ENCODE measurements at places on chromosomes 3 and 15.

DNA sequence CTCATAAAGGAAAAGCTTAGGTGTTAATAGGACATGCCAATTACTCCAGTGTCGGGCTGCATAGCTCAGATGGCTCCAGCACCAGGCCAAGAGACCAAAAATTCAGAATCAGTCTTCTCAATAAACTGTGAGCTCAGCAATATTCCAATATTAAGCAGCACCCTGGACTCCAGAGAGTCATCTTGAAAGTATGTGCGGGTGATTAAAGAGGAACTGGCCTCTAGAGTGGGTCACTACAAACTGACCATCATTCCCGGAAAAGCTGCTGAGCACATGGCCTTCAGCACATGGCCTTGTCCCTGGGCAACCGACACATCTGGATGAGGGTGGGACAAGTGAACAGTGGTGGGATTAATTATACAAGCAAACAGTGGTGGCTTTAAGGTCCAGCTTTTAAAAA lies 59.0 kb downstream of the MAGI1 start:
- DNase-seq, result no peak

GRCh38 chr15:82072926-82073537 lies 27.2 kb upstream of the MEX3B start:
- no peak for DNase-seq

DNA sequence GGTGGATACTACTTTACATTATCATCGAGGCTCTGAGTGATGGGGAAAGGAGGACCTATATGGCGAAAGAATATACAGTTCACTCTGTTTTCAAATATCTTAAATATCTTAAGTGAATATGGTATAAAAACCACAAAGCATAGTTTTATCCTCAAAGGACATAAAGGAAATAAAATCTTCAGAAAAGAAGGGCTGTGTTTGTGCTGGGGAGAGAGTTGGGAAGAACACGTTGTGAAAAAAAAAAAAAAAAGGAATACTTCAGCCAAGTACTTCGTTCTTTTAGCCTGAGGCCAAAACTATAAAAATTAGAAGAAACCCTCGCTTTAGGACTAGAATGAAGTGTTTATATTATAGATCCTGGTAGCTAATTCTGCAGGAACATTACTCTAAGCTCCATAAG lies 10.2 kb upstream of the TMEM212 start:
- DNase-seq, result no peak

DNA sequence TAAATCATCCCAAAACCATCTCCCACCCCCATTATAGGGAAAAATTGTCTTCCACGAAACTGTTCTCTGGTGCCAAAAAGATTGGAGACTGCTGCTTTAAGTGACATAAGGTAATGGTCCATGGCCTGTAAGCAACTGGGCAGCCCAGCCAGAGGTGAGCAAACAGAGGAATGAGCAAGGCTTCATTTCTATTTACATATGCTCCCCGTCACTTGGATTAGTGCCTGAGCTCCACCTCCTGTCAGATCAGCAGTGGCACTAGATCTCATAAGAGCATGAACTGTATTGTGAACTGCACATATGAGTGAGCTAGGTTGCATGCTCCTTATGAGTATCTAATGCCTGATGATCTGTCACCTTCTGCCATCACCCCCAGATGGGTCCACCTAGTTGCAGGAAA lies 1159.8 kb upstream of the ALCAM start:
- DNase-seq, result no peak

GRCh38 chr3:132034097-132034485 lies 723 bp downstream of the CPNE4 start:
- DNase-seq, result no peak

DNA sequence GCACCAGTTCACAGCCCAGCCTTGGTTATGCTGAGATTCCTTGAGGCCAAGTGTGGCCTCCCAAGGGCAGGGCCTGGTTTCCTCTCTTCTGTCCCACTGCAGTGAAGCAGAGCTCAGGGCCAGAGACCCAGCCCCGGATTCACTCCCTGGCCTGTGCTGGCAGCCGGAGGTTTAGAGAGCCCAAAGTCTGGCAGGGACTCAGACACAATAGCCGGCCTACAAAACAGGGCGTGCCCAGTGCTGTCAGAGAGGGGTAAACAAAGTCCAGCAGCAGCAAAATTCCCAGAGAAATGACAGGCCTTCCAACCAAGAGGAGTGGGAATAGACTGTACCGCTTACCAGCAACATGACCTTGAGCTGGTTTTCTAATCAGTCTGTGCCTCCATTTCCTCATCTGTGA lies 14.0 kb downstream of the VIPR1 start:
- no peak for DNase-seq

- no peak for DNase-seq
Observed at GRCh38 chr3:36991923-36992805, 767 bp downstream of the EPM2AIP1 start.

- DNase-seq, result no peak
Observed at GRCh38 chr3:195699860-195700259, 20.9 kb upstream of the MUC20 start.

- DNase-seq, result no peak
Observed at GRCh38 chr15:88535100-88535499, 11.4 kb downstream of the DET1 start.

DNA sequence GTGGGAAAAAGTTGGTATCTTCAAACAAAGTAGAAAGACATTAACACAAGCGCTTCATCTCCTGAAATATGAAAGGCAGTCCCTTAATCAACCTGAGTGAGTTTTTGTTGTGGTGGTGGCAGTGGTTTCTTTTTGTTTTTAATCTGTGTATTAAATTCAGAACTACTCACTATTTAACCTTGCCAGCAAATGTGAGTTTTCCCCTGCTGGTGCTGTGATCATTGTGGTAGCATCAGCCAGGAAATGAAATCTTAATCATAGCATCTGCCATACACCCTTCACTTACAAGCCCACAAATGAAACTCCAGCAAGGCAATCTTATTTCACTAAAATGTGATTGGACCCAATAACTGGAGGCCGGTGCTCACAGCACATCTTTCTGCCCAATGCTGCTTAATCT lies 229.7 kb downstream of the SHOX2 start:
- DNase-seq, result no peak

- no peak for DNase-seq
Observed at GRCh38 chr3:101068876-101069606, 75.8 kb upstream of the ABI3BP start.

DNA sequence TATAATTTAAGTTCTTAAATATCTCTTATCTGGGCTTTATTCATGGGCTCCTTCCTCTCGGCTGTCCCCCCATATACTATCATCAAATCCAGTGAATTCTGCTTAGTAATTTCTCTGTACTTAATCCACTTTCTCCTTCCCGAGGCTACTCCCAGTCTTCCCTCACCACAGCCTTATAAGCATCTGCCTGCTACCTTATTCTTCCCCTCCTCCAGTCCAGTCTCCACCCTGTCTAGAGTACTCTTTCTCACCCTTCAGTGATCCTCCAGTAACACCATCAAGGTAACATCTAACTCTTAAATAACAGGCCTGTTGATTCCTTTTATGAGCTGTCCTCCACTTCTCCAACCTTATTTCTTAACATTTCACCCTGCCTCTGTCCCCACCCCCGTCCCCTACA lies 65.8 kb downstream of the NEO1 start:
- DNase-seq, result no peak

GRCh38 chr3:123202451-123202850 lies 708 bp downstream of the SEC22A start:
- no peak for DNase-seq

DNA sequence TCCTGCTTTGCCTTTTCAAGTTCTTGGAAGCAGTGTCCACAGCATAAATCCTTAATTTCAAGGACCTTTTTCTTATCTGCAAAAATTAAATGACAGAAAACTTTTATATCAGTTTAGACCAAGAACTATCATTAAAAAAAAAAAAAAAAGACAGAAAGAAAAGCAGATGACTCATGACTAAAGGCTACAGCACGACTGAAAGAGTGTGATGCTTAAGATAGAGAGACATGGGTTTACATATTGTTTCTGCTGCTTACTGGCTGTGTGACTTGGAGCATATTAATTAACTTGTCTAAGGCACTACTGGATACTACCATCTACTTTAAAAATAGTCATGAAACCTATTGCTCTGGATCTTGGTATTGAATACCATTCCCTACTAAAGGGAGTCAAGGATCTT lies 62.3 kb downstream of the CEP152 start:
- DNase-seq, result no peak

GRCh38 chr15:31325595-31326155 lies 960 bp upstream of the KLF13 start:
- DNase-seq, result peak; percentile 59

DNA sequence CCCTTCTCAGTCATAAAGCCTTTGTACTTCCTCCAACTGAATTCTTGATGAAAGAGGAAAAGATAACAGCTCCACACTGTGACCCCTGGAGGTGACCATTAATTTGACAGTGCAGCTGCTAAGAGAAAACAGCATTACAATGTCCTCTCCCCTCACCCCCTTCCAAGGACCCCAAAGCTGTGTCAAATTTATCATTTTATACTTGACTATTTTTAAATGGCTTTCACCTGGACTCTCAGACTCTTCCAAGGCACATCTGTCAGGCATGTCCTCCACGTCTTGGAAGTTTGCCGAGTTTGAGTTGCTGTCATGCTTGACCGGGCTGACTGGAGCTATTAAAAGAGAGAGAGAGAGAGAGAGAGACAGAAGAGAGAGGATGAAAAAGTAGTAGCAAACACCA lies 236.5 kb downstream of the WDR72 start:
- DNase-seq, result no peak

DNA sequence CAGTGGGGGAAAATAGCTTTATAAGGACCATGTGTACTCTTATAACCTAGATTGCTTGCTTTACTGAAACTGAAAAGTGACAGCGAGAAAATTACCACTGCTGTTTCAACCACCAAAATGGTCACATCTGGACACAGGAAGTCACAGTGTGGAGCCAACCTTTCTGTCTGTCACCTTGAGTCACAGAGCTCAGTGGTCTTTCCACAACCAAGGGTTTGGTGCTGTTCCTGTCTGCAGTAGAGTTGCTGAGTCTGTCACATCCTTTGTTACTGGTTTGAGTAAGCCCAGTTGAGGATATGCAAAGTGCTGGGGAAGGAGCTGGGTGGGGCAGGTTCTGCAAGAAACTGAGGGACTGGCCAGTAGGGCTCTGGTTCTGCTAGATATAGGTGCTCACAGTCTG lies 139.1 kb upstream of the EIF1B start:
- DNase-seq, result no peak

DNA sequence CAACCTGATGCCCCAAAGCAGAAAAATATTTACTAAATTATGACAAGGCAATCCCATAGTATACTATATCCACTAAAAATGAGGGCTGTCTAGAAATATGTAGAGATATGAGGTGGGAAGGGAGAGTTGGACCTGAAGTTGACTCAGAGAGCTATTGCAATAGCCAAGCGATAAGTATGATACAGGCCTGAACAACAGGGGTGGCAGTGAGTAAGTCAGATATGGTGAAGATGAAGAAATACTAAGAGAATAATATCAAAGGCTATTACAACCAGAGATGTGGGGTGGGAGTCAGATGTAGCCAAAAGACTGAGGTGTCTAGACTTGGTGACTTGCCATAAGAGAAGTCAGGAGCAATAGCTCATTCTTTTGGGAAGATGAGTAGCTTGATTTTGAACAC lies 9.2 kb downstream of the HSPBAP1 start:
- no peak for DNase-seq

GRCh38 chr3:143720381-143720780 lies 127.9 kb downstream of the SLC9A9 start:
- DNase-seq, result no peak

DNA sequence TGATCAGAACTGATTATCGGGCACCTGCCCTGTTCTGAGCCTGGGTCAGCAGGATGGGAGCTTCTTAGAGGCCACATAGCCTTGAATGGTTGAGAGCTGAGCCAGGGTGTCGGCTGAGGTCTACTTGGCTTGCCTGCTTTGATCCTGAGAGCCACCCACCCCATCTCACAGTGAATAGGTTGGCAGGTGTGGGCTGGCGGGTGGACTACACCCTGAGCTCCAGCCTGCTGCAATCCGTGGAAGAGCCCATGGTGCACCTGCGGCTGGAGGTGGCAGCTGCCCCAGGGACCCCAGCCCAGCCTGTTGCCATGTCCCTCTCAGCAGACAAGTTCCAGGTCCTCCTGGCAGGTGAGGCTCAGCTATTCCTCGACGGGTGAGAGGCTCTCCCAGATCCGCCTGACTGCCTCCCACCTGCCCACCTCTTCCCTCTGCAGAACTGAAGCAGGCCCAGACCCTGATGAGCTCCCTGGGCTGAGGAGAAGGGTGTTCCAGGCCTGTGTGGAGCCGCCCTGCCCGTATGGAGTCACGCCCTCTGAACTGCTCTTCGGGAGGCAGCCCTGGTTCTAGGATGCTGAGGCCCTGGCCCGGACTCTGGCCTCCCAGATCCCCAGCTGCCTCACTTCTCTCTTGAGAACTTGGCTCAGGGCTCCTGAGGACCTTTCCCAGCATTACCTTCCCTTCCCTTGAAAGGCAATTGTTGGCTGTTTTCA lies 3.8 kb downstream of the COMMD4 start:
- no peak for DNase-seq

DNA sequence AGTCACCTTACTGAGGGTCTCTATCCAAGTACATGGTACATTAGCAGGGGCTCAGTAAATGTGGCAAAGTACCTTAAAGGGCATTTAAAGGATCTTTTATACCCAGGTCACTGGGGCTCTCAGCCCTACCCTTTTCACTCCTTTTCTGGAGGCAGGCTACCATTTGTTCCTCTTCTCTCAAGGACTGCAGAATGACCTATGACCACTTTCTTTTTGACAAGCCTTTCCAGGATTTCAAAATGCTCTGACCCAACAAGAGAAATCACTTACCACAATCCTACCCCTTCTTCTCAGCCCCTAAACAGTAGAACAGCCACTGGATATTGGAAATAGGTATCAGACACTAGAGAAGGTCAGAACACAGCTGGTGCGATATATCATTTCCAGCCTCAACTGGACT lies 221.8 kb upstream of the TPRG1 start:
- DNase-seq, result no peak

DNA sequence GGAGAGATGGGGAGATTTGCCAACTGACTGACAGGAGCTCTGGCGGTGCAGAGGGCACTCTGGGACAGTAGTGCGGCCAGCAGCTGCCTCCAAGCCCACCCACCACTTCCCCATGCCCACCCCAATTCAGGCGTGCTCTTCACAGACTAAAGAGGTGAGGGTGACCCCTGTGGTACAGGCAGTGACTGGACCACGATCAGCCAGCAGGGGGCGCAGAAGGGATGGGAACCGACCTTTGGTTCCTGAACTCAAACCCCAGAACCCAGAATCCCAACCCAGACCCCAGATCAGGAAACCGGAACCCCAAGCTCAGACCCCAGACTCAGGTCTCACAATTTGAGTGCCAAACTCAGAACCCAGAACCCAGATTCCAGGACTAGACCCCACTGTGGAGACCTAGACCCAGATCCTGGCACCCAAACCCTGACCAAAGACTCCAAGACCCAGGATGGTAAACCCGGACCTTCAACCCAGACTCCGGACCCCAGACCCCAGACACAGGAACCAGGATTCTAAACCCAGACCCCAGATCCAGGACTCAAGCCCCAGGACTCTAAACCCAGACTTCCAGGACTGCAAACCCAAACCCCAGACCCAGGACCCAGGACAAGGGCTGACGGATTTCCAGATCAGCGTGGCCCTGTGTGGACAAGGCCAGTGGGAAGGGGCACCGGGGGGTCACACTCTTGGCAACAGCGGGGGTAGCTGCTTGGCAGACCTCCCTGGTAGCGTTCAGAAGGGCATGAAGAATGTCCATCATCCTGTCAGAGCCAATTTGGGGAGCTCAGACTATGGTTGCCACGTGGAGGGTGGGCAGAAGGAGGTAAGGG lies 3.7 kb upstream of the MYL3 start:
- DNase-seq, result peak; percentile 91

All from activated CD4-positive, CD25-positive, alpha-beta regulatory T cell (primary cell).